ENCODE measurements at places on chromosomes 7 and 10.

- no peak for DNase-seq
Measured at GRCh38 chr7:41629711-41630111, 73.2 kb downstream of the INHBA start.

DNA sequence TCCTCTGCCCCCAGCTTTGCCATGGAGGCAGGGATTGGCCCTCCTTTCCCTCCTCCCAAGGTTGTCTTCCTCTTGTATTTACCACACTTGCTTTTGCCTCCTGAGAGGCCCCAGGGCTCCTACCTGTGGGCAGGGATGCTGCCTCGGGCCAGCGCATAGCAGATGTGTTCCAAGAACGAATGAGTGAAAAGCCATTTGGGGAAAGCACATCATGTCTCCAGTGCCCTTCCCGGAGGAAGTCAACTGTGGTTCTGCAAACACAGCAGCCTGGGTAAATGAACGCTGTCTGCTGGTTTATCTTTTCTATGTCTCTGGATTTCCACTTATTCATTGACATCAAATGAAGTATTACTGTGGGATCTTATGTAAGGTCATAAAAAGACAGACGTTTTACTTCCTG lies 161.7 kb downstream of the FANK1 start:
- DNase-seq: no peak

DNA sequence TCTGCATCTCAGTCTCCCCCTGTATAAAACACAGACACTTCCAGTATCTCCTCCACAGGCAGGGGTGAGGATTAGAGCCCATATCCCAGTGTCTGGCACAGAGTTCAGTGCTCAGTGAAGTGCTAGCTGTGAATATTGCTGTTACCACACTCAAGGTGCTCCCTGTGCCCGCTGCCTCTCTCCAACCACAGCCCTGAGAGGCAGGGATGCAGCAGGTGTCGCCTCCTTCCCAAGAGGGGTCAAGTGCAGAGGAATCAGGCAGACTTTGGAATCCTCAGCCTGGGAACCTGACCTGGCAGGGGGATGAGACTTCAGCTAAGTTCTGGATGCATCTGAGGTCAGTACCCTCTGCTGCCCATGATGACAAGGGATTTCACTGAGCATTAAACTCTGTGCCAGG lies 163.1 kb downstream of the GFRA1 start:
- DNase-seq: no peak

- no peak for DNase-seq
Measured at GRCh38 chr7:21253740-21254687, 173.9 kb upstream of the SP4 start.

GRCh38 chr10:23238015-23238414 lies 45.9 kb downstream of the PTF1A start:
- DNase-seq: no peak

DNA sequence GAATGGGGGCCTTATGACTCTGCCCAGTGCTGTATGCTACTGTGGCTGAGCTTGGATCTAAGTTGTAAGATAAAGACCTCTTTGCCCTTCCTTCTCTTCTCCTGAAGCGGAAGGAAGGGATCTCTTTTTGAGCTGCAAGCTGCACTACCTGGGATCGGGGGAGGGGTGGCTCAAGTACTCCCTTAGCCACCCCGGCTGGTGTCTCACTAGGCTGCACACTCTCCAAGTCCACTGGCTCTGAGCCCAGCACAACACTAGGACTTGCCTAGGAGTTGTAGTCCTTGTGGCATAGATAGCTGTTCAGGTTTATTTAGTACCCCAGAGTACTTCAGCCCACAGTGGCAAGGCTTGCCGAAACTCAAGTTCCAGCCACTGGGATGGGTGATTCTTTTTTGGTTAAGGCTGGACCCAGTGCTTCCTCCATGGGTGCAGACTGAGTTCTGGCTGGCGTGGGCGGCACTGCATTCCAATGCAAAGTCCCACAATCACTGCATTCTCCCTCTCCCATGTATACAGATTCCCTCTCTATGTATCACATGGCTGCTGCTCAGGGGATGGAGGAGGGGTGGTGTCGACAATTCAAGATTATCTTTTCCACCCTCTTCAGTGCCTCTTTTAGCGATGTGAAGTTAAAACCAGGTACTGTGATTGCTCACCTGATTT lies 76.2 kb upstream of the SLC25A13 start:
- no peak for DNase-seq
